Activated T-cell treated with anti-CD3 and anti-CD28 coated beads, Interleukin-2, amount 50 U/mL, for 24 hours (primary cell): ENCODE measurements at places on chromosomes 5 and 9.

DNA sequence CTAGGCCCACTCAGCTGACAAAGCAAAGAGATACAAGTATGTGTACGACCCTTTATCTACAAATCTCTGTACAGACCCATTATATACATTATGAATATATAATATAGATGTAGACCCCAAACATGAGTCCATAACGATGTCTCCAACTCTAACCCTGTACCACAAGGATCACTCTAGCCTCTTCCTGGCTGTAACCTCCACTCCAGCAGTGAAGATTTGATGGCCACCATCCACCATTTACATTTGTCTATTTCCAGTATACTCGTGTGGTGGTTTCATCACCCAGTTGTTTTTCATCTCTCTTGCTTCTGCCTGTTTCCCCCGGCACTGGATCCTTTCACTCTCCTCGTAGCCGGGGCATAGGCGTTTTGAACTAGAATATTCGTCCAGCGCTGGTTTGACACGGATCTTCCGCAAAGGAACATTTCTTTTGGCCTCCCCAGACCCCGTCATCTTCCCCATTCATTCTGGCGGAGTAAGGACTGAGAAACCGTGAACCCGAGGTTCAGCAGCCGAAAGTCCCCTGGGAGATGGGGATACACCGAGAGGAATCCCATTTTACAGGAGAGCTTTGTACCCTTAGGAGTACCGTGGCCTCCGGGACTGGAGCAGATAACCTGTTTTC lies 828 bp upstream of the TRIO start:
- peaks cover 69% of the 10 kb centered on the region for H3K27me3 ChIP-seq
- H3K27ac ChIP-seq: no peak overlapping the region
- peak overlapping the region; percentile 77 for H3K4me3 ChIP-seq

DNA sequence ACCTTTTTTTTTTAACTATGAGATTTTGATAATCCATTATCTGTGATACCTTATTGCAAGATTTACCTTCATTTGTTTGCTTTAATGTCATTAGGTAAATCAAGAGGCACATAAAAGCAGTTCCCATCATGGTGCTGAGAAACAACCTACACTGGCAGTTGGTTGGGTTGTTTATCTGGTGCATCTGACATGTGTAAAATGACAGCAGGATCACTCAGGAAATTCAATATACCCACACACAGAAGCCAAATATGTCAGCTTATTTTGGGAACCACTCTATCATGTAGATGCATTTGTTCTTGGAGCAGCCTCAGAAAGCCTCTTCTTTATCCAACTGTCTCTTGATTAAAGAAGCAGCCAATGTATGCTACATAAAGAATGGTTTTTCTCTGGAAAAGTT lies 7.8 kb upstream of the CCDC192 start:
- no peak for DNase-seq
- H3K36me3 ChIP-seq: no peaks in the 10 kb centered on the region
- no peaks in the 10 kb centered on the region for H3K4me1 ChIP-seq
- no peak overlapping the region for H3K4me3 ChIP-seq
- peaks cover 8% of the 10 kb centered on the region for H3K27me3 ChIP-seq

DNA sequence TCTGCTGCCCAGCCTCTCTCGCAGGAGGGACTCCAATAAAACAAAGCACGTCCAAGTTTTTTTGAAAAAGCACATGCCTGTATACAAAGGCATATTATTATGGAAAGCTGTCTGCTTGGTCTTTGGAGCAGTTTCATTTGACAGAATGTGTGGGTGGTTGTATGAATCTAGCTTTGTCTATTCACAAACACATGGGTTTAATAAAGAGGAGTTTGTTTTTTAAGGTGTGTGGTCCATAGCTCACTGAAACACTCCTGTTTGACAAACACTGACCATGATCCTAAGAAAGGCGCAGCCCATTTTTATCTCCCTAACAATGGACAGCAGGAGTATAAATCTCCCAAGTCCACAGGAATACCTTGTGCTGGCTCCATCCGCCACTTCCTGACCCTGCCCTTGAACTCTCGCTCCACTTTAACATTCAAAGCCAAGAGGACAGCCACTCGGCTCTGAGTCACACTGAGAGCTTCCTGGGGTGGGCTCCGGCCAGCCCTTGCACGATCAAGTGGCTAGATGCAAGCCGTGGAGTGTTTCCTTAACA lies 371.9 kb downstream of the EBF1 start:
- H3K4me3 ChIP-seq: no peak overlapping the region
- H3K4me1 ChIP-seq: no peaks in the 10 kb centered on the region
- peaks cover 13% of the 10 kb centered on the region for H3K27me3 ChIP-seq
- no peak for DNase-seq

- no peak overlapping the region for H3K4me3 ChIP-seq
- no peak overlapping the region for H3K27ac ChIP-seq
- H3K36me3 ChIP-seq: no peaks in the 10 kb centered on the region
- H3K4me1 ChIP-seq: no peaks in the 10 kb centered on the region
Observed at GRCh38 chr5:117652036-117652957, 1077.7 kb upstream of the SEMA6A start.

GRCh38 chr5:178547052-178547666 lies 43.0 kb downstream of the COL23A1 start:
- no peaks in the 10 kb centered on the region for H3K4me1 ChIP-seq
- H3K27ac ChIP-seq: peak overlapping the region; percentile 50
- H3K27me3 ChIP-seq: peaks cover 11% of the 10 kb centered on the region
- no peak overlapping the region for H3K4me3 ChIP-seq

DNA sequence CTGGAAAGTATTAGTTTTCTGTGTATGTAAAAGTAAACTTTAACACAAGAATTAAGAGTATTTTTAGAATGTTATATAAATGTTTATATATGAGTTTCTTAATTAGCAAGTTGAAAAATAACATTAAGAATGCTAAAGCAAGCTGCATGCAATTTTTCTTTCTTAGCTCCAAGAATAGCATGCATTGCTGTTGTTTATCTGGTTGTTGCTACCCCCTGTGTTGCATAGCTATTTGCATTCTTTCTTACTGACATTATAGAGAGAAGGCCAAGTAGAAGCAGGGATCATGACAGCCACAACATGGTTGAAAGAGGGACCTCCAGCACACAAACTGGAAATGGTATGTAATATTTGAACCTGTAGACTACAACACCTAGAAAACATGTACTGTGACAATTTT lies 94.8 kb downstream of the ERCC6L2 start:
- H3K27ac ChIP-seq: no peak overlapping the region
- H3K4me1 ChIP-seq: peaks cover 10% of the 10 kb centered on the region
- H3K36me3 ChIP-seq: peaks cover 69% of the 10 kb centered on the region
- no peak for DNase-seq
- no peaks in the 10 kb centered on the region for H3K27me3 ChIP-seq

- peaks cover 4% of the 10 kb centered on the region for H3K4me1 ChIP-seq
- H3K27me3 ChIP-seq: peaks cover 38% of the 10 kb centered on the region
- no peaks in the 10 kb centered on the region for H3K36me3 ChIP-seq
- no peak overlapping the region for H3K27ac ChIP-seq
- no peak for DNase-seq
Observed at GRCh38 chr9:14271093-14271673, 42.8 kb downstream of the NFIB start.

DNA sequence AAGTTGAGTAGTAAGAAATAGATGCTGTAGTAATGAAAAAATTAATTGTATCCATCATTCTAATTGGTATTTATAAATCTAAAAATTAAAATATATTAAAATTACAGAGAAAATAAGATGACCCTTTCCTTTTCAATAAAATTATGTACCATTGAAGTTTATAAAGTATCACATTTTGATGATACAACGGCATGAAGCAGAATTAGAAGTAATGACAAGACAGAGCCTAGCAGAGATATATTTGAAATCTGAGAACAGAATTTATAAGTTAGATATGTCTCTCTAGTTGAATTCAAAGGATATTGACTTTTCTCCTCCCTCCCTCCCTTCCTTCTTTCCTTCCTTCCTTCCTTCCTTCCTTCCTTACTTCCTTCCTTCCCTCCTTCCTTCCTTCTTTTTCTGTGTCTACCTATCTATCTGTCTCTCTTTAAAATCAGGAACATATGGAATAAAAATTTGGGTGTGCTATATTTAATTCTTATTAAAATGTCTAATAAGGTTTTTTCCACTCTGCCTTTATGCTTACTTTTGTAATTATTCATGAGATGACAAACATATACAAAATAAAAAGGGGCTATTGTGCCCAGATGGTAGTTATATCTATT lies 258.5 kb upstream of the CD180 start:
- no peak overlapping the region for H3K4me3 ChIP-seq
- H3K36me3 ChIP-seq: no peaks in the 10 kb centered on the region
- H3K27me3 ChIP-seq: peaks cover 2% of the 10 kb centered on the region
- peaks cover 12% of the 10 kb centered on the region for H3K4me1 ChIP-seq
- H3K27ac ChIP-seq: no peak overlapping the region
- no peak for DNase-seq

- H3K36me3 ChIP-seq: peaks cover 74% of the 10 kb centered on the region
- no peak overlapping the region for H3K4me3 ChIP-seq
Observed at GRCh38 chr9:32455738-32456137, 70.3 kb downstream of the RIGI start.

DNA sequence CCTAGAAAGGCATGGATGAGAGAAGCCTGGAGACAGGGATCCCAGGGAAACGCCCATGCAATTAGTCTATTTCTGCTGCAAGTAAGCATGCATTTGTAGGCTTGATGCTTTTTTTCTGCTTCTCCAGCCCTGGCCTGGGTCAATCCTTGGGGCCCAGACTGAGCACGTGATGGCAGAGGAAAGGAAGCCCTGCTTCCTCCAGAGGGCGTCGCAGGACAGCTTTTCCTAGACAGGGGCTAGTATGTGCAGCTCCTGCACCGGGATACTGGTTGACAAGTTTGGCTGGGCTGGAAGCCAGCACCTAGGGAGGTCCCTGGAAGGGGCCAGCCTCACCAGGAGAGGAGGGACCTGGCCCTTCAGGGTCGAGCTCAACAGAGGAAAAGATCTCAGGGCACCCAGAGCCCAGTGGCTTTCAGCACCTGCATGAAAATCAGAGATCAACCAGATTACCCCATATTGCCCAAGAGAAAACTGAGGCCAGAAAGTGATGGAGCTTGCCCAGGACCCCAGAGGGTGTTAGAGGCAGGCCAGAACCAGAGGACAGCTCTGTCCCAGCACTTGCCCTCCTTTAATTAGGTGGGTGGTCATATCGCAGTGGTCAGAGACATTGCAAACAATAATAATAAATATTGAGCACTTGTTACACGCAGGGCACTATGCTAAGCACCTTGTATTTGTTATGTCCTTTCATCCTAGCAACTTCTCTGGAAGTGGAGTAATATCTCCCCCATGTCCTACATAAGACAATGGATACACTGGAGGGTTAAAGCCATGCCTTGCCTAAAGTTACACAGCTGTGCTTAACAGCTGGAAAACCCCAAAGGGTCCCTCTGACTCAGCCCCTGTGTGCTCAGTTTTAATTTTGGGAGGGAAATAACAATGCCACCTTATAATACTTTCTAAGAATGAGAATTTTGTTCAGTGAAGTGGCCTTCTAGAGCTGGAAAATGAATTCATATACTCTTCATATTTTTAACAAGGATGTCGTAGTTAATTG lies 67.1 kb downstream of the KLF4 start:
- H3K4me1 ChIP-seq: peaks cover 8% of the 10 kb centered on the region
- H3K27ac ChIP-seq: no peak overlapping the region
- no peak overlapping the region for H3K4me3 ChIP-seq
